Nucleus accumbens (tissue), 56 donors: ENCODE measurements at places on chromosomes 1 and 21.

DNA sequence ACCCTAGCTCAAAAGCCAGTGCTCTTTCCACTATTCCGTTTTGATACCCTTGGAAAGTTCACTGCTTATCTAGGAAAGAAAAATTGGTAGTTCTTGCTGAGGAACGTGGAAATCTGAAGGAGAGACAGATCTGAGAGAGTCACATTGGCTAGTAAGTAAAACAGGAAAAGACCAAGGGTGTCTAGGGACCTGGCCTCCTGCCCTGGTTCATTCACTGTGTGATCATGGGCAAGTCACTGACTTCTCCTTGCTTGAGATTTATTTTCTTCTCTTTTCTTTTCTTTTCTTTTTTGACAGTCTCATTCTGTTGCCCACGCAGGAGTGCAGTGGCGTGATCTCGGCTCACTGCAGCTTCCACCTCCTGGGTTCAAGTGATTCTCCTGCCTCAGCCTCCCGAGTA lies 90.8 kb downstream of the NFIA start:
- no peak for DNase-seq

DNA sequence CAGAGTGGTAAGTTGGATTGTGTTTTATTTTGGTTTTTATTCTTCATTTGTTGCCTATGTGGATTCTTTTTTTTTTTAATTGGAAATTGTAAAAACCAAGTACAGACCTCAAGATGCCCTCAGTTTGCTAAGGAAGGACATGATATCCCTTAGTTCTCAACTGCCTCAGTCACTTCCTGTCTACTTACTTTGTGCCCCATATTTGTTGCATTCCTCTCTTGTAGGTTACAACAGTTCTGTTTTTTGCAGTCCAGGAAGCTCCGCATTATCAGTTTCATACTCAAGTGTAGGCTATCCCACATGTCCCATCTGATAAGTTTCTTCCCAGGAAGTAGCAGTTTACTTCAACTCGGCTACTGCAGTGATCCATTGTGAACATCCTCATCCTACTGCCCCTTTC lies 82.0 kb downstream of the RPAP2 start:
- DNase-seq: no peak

- DNase-seq: no peak
Measured at GRCh38 chr21:29389136-29389535, 90.4 kb downstream of the BACH1 start.

- no peak for DNase-seq
Measured at GRCh38 chr1:2595261-2595811, 8.8 kb downstream of the PRXL2B start.

- DNase-seq: no peak
Measured at GRCh38 chr1:109539676-109540075, at the start of gene GPR61. TSS of gene GPR61 (plus strand) at chr1:109539872. CDS start at chr1:109543023, 3,151 bp downstream.

DNA sequence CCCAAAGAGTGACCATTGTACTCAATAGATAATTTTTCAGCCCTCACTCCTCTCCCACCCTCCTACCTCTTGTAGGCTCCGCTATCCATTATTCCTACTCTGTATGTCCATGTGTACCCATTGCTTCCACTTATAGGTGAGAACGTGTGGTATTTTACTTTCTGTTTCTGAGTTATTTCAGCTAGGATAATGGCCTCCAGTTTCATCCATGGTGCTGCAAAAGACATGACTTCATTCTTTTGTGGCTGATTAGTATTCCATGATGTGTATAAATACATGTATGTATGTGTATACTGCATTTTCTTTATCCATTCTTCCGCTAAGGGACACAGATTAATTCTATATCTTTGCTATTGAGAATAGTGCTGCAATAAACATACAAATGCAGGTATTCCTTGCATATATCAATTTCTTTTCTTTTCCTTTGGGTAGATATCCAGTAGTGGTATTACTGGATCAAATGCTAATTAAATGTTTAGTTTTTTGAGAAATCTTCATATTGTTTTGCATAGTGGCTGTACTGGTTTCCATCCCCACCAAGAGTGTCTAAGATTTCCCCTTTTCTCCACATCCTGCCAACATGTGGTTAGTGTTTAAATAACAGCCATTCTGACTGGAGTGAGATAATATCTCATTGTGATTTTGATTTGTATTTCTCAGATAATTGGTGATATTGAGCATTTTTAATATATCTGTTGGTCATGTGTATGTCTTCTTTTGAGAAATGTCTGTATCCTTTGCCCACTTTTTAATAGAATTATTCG lies 4.9 kb downstream of the LY9 start:
- no peak for DNase-seq

- no peak for DNase-seq
Measured at GRCh38 chr1:46532498-46533178, 18.8 kb downstream of the KNCN start.

GRCh38 chr1:233256789-233257188 lies 38.7 kb downstream of the PCNX2 start:
- no peak for DNase-seq

- DNase-seq: no peak
Measured at GRCh38 chr1:167499664-167500101, 18.6 kb downstream of the CD247 start.
